ENCODE measurements at places on chromosomes 2 and 18. TPM values are rescaled to one million over a fixed set of nuclear protein-coding genes. Genes with fewer than 3 reads are reported as not detected.

DNA sequence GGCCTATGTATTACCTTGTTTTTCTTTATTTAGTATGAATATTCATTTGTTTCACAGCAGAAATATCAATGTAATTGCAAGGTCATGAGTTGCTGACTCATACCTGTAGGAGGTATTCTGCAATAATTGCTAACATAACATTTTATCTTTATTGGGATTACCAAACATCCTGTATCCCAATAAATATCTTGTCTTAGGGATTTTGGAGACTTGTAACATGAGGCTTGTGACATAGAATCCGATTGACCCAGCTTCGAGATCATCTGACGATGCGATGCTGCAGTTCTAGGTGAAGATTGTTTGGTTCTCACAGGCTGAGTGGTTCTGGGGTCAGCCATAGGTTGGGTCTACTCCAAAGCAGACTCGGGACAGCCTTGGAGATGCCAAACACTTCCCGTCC is 133.4 kb upstream of the RND3 start:
- no peak for DNase-seq

DNA sequence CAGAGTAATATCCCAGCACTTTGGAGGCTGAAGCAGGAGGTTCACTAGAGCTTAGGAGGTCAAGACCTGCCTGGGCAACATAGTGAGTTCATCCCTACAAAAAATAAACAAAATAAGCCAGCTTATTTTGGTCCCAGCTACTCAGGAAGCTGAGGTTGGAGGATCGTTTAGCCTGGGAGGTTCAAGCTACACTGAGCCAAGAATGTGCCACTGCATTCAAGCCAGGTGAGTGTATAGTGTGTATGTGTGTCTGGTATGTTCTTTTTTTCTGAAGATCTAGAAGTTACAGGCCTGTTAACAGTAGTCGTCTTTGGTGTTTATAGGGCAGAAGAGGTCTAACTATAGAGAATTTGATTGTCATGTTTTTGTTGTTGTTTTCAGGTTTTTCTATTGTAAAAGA is 40.2 kb downstream of the ZC3H15 start:
- DNase-seq: no peak

GRCh38 chr2:155997538-155997937 is 335.0 kb downstream of the NR4A2 start:
- DNase-seq: no peak

- DNase-seq: no peak
Measured at GRCh38 chr2:168354499-168354898, 101.6 kb upstream of the CERS6 start.

- no peak for DNase-seq
Measured at GRCh38 chr18:51498085-51498855, 300.8 kb upstream of the MEX3C start.

DNA sequence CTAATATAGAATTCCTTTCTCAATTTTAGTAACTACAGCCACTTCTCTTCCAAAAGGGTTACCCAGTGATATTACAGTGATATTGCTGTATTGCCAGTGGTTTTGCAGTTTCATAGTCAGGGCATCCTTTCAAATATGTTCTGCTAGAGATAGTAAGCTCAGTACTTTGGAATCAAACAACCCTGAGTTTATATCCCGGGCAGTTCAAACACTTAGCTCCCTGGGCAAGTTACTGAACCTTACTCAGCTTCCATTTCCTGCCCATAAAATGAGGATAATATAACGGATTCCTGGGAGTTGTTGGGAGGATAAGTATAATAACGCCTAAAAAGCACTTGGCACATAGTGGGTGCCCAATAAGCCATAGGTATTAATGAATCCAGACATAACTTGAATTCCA is 212.6 kb upstream of the PARD3B start:
- DNase-seq: no peak

DNA sequence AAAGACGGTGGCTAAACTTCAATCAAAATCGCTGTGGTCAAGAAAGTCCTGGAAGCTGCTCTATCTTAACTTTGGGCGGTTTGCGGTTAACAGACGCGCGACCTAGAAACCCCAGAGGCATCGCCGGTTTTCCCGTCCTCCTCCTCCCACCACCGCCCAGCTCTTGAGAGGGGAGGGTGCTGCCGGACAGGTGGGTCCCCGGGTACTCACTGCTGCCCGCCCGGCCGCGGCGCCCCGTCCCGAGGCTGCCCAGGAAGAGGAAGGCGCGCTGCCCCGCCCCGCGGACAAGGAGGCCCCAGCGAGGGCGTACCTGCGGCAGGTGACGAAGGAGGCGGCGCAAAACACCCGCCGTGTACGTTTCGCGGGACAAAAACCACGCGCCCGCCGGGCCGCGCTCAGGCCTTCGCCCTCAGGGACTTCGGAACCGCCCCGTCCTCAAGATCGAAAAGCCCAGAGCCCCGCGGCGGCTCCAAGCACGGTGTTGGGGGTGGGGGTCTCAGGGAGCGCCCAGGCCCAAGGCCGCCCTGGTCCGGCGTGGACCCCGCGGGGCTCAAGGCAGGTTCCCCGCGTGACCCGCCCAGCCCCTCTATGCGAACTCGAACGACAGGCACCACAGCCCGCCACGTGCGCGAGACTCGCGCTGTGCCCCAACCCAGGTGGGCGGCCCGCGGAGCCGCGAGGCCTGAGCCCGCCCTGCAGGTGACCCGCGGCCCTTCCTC is at the start of gene SH3YL1:
TSS of gene SH3YL1 (minus strand) at position 259 of the 719 bp plus-strand sequence. CDS start at position 211, 48 bp downstream.
- DNase-seq: peak; percentile 65

DNA sequence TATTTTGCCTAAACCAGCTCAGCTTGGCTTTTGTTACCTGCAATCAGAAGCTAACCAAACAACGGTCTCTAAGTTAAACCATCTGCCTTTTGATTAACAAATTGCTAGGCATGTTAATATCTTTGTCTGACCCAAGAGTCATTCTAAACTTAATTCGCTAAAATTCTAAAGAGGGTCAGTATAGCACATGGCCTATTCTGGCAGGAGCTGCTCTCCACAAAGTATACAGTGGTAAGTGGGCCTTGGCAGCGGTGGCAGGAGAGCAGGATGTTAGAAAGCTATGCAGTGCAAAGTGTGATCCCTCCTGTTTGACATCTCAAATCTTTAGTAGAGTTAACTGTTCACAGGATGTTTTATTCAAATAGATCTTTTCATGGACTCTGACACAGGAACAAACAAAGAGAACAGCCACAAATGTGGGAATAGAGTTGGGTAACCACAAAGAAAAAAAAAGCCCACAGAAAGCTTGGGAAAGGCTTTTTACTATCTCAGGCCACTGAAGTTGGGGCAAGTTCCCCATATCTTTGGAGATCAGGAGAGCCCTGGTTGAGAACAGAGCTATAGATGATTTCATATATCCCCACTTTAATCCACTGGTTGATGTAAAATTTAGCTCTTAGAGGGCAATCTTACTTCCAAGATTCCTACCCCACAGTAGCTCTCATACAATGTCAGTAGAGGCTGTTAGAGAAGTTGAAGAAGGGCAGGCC is 10.6 kb downstream of the CFAP210 start:
- no peak for DNase-seq

DNA sequence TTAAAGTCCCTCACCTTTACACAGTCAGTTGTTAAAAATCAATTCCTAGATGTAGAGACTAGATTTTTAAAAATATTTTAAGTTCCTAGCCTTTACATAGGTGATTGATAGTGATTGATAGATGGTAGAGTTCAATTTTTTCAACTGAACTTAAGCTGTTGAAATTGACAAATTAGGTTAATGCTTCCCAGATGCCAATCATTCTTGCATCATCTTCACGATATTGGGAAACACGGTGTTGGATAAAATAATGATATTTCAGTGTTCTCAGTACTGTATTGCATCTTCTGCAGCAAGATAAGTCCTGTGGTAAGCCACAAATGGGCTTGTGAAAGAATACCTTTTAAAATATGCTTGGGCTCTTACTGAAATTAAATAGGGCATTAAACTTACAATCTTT is 667.6 kb downstream of the STK39 start:
- DNase-seq: no peak

GRCh38 chr2:147520817-147521216 is 324.0 kb upstream of the ACVR2A start:
- DNase-seq: no peak

- DNase-seq: no peak
Measured at GRCh38 chr2:200930947-200931626, 32.4 kb downstream of the ORC2 start.

GRCh38 chr18:36327352-36328316 is 30.1 kb downstream of the FHOD3 start:
- DNase-seq: no peak

MAL gene
- total RNA-seq: 26.3 TPM

RUFY4 gene
- total RNA-seq: 3.2 TPM

PARD6G gene
- 0.58 TPM for total RNA-seq

STAMBP gene
- 110 TPM for total RNA-seq

MARCHF4 gene
- total RNA-seq: not detected

FBLN7 gene
- 25.4 TPM for total RNA-seq

ANKRD53 gene
- not detected for total RNA-seq

ACOXL gene
- total RNA-seq: not detected

VAMP5 gene
- total RNA-seq: 68.0 TPM

RBM44 gene
- 2.4 TPM for total RNA-seq

ESPNL gene
- total RNA-seq: 0.43 TPM

NDC80 gene
- 117 TPM for total RNA-seq
